Calu3 (cell line): ENCODE measurements at places on chromosomes 16 and 17. TPM values are rescaled to one million over a fixed set of nuclear protein-coding genes. Genes with fewer than 3 reads are reported as not detected.

GRCh38 chr16:19137201-19138128, 23.7 kb downstream of the ITPRIPL2 start:
- no peaks in the 10 kb centered on the region for H3K36me3 ChIP-seq
- DNase-seq: no peak
- no peaks in the 10 kb centered on the region for H3K27me3 ChIP-seq
- peaks cover 55% of the 10 kb centered on the region for H3K4me1 ChIP-seq

DNA sequence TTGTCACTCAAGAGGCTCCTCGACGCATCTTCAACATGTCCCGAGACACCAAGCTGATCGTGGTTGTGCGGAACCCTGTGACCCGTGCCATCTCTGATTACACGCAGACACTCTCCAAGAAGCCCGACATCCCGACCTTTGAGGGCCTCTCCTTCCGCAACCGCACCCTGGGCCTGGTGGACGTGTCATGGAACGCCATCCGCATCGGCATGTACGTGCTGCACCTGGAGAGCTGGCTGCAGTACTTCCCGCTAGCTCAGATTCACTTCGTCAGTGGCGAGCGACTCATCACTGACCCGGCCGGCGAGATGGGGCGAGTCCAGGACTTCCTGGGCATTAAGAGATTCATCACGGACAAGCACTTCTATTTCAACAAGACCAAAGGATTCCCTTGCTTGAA, 101.0 kb downstream of the HS3ST2 start:
- DNase-seq: no peak
- no peaks in the 10 kb centered on the region for H3K4me1 ChIP-seq
- peaks cover 63% of the 10 kb centered on the region for H3K27me3 ChIP-seq
- H3K27ac ChIP-seq: no peak overlapping the region

SYCE1L gene
- 2.0 and 6.2 TPM in 2 replicates for total RNA-seq

GRCh38 chr17:49483599-49484509, 11.2 kb upstream of the NGFR start:
- no peak overlapping the region for H3K27ac ChIP-seq
- no peak overlapping the region for H3K4me3 ChIP-seq
- H3K4me1 ChIP-seq: no peaks in the 10 kb centered on the region

KRT31 gene
- not detected in 2 replicates for total RNA-seq

GRCh38 chr17:82076785-82077591, 11.4 kb upstream of the DUS1L start:
- DNase-seq: no peak
- no peak overlapping the region for H3K4me3 ChIP-seq
- H3K4me1 ChIP-seq: no peaks in the 10 kb centered on the region
- H3K36me3 ChIP-seq: peaks cover 64% of the 10 kb centered on the region

PKMYT1 gene
- 91.2 and 107 TPM in 2 replicates for total RNA-seq

GPRC5C gene
- total RNA-seq: 37.3 and 48.7 TPM in 2 replicates

CDH3 gene
- 31.4 and 41.7 TPM in 2 replicates for total RNA-seq

ATF7IP2 gene
- total RNA-seq: 23.9 and 29.7 TPM in 2 replicates

GRCh38 chr17:66290101-66290722, 12.2 kb upstream of the PRKCA start:
- peaks cover 9% of the 10 kb centered on the region for H3K4me1 ChIP-seq
- no peak for DNase-seq
- H3K27ac ChIP-seq: no peak overlapping the region
- H3K4me3 ChIP-seq: no peak overlapping the region
- no peaks in the 10 kb centered on the region for H3K27me3 ChIP-seq

DNA sequence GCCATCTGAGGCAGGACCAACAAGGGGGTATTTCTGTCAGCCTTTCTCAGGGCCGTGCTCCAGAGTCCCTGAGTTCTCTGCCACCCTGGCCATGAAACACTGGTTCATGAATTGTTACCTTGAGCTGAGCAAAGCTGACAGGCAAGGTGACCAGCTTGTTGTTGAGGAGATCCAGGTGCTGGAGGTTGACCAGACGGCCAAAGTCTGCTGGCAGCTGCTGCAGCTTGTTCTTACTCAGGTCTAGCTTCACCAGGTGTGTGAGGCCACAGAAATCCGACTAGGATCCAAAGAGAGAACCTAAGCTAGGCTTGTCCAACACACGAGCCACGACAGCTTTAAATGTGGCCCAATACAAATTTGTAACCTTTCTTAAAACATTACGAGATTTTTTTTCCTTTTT, 4.7 kb downstream of the LRRC59 start:
- no peak for DNase-seq
- H3K27ac ChIP-seq: no peak overlapping the region
- no peak overlapping the region for H3K4me3 ChIP-seq
- H3K4me1 ChIP-seq: peaks cover 41% of the 10 kb centered on the region
- peaks cover 95% of the 10 kb centered on the region for H3K36me3 ChIP-seq

ITGB4 gene
- total RNA-seq: 253 and 301 TPM in 2 replicates

- H3K36me3 ChIP-seq: peaks cover 10% of the 10 kb centered on the region
- no peaks in the 10 kb centered on the region for H3K27me3 ChIP-seq
- peak; percentile 17 for DNase-seq
- no peak overlapping the region for H3K27ac ChIP-seq
- no peaks in the 10 kb centered on the region for H3K4me1 ChIP-seq
Measured at GRCh38 chr17:7883781-7884386, 4.7 kb upstream of the CHD3 start.

DNA sequence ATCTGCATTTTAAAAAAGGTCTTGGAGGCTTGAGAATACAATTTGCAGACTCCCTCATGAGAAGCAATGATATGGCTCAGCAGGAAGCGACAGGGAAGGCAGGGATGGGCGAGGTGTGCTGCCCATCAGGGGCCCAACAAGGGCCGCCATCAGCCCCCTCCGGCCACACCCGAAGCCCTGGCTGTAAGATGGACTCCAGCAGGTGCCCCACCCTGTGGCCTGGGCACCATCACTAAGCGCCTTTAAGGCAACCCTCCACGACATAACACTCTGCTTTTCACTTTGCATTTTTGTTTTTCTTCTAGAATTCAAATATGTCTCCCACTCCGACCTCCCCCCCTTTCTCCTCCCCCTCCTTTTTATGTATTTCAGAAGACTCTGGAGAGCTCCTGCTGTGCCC, 52.2 kb upstream of the RCVRN start:
- H3K4me3 ChIP-seq: no peak overlapping the region
- peaks cover 58% of the 10 kb centered on the region for H3K27me3 ChIP-seq
- H3K27ac ChIP-seq: no peak overlapping the region
- no peaks in the 10 kb centered on the region for H3K36me3 ChIP-seq

- H3K27me3 ChIP-seq: peaks cover 78% of the 10 kb centered on the region
- peaks cover 9% of the 10 kb centered on the region for H3K4me1 ChIP-seq
- peak overlapping the region; percentile 34 for H3K4me3 ChIP-seq
- H3K36me3 ChIP-seq: peaks cover 6% of the 10 kb centered on the region
- peak; percentile 69 for DNase-seq
Measured at GRCh38 chr17:51372345-51373004, 112.1 kb downstream of the UTP18 start.

DNA sequence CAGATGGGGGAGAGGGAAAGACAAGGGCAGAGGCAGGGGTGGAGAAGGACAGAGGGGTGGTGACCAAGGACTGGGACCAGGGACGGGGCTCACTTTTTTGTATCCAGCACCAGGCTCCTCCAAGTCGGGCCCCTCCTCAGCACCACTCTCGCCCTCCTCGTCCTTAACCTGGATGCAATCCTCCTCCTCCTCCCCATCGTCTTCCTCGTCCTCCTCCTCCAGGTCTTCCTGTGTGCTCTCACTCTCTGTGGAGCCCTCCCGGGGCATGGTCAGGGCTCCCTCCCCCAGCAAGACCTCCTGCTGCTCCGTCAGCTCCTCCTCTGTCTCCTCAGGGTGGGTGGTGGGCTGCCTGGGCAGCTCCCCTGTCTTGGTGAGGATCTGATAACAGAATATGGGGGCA, 16.8 kb downstream of the G6PC3 start:
- H3K36me3 ChIP-seq: peaks cover 29% of the 10 kb centered on the region
- no peaks in the 10 kb centered on the region for H3K27me3 ChIP-seq
- peaks cover 13% of the 10 kb centered on the region for H3K4me1 ChIP-seq
- DNase-seq: no peak
- H3K27ac ChIP-seq: no peak overlapping the region

ACSM2B gene
- total RNA-seq: not detected in 2 replicates

DNA sequence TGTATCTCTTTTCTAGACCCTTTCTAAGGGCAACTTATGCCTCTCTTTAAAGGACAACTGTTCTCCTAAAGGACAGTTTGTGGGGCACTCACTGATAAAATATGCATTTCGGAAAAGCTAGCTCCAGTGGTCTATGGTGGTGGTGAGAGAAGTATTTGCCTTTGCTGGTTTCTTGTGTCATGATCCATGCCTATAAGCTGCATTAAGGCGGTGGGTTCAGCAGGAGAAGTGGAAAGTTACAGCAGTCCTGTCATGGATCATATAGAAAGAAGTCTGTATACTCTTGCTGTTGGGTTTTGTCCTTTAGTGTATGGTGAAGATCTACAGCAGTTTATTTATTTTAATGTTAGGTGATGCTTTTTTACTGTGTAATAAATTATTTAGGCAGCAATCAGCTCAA, 563.9 kb upstream of the PSMD7 start:
- peaks cover 14% of the 10 kb centered on the region for H3K4me1 ChIP-seq
- H3K27me3 ChIP-seq: peaks cover 20% of the 10 kb centered on the region
- no peak overlapping the region for H3K4me3 ChIP-seq
- H3K27ac ChIP-seq: no peak overlapping the region
- DNase-seq: no peak

- no peak overlapping the region for H3K27ac ChIP-seq
- DNase-seq: no peak
- H3K4me3 ChIP-seq: no peak overlapping the region
- H3K4me1 ChIP-seq: no peaks in the 10 kb centered on the region
Measured at GRCh38 chr16:77897831-77898605, 109.7 kb downstream of the VAT1L start.

SEPTIN12 gene
- total RNA-seq: not detected in 2 replicates

DNA sequence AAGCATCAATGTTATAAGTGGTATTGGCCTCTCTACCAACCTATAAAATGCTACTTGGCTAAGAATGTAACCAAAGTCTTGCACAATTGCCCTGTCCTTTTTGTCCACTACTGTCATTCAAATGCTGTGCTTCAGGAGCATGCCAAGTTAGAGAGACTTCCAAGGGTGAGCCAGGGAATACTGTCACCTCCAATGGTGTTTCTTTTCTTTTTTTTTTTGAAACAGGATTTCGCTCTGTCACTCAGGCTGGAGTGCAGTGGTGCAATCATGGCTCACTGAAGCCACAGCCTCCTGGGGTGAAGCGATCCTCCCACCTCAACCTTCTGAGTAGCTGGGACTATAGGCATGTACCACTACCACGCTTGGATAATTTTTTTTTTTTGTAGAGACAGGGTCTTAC, 43.7 kb upstream of the ERN1 start:
- no peaks in the 10 kb centered on the region for H3K27me3 ChIP-seq
- no peaks in the 10 kb centered on the region for H3K4me1 ChIP-seq
- no peaks in the 10 kb centered on the region for H3K36me3 ChIP-seq
- no peak overlapping the region for H3K27ac ChIP-seq
- H3K4me3 ChIP-seq: no peak overlapping the region

DNA sequence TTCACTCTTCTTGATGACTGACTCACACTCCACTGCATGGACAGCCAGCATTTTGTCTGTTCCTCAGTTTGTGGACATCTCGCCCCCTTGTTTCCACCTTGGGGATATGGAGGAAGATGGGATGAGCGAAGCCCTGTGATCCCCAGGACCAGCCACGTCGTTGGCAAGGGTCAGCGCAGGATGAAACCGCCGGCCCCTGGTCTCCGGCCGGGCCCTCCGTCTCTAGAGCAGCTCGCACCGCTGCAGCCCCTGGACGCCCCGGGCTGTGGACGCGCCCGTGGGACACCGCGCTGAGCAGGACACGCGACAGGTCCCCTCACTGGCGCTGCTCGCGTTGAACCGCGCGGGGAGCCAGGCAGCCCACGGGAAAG, 604 bp upstream of the ZC3H18 start:
- peaks cover 33% of the 10 kb centered on the region for H3K4me1 ChIP-seq
- H3K27ac ChIP-seq: peak overlapping the region; percentile 77
- peaks cover 51% of the 10 kb centered on the region for H3K36me3 ChIP-seq
- peak; percentile 13 for DNase-seq

- H3K27me3 ChIP-seq: no peaks in the 10 kb centered on the region
- H3K36me3 ChIP-seq: peaks cover 64% of the 10 kb centered on the region
- H3K4me1 ChIP-seq: peaks cover 30% of the 10 kb centered on the region
- peak; percentile 89 for DNase-seq
- H3K27ac ChIP-seq: peak overlapping the region; percentile 67
Measured at GRCh38 chr16:90044111-90044551, 24.9 kb upstream of the DBNDD1 start.

TVP23A gene
- 0.21 TPM in 1 of 2 replicates, not detected in the other for total RNA-seq

- H3K4me1 ChIP-seq: peaks cover 29% of the 10 kb centered on the region
- H3K4me3 ChIP-seq: no peak overlapping the region
- H3K27me3 ChIP-seq: no peaks in the 10 kb centered on the region
Measured at GRCh38 chr17:67637901-67638641, 79.7 kb upstream of the NOL11 start.

DNA sequence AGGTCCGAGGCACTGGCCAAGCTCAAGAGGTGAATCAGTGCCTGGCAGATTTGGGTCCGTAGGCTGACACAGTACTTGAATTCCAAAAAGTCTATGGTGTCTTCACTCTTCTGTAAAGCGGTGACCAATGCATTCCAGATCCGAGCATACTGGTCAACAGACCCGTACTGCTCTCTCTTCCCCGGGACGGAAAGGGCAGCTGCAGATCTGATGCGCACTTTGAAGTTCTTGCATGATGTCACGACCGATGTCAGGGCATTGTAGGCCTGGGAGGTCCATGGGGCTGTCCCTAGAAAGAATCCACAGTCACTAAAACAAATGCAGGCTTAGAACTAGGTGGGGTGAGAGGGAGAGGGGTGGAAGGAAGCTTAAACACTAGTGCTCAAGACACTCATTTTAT, 34.9 kb downstream of the HEATR6 start:
- no peak for DNase-seq
- no peaks in the 10 kb centered on the region for H3K27me3 ChIP-seq
- H3K4me3 ChIP-seq: no peak overlapping the region
- H3K36me3 ChIP-seq: no peaks in the 10 kb centered on the region

GRCh38 chr17:28391401-28391800, 14.6 kb downstream of the SLC46A1 start:
- DNase-seq: no peak
- H3K4me3 ChIP-seq: no peak overlapping the region
- H3K27me3 ChIP-seq: no peaks in the 10 kb centered on the region
- H3K4me1 ChIP-seq: no peaks in the 10 kb centered on the region
- no peak overlapping the region for H3K27ac ChIP-seq
- no peaks in the 10 kb centered on the region for H3K36me3 ChIP-seq

NLRP1 gene
- 0.57 and 1.2 TPM in 2 replicates for total RNA-seq

- no peaks in the 10 kb centered on the region for H3K4me1 ChIP-seq
- no peaks in the 10 kb centered on the region for H3K36me3 ChIP-seq
- H3K27me3 ChIP-seq: no peaks in the 10 kb centered on the region
- no peak overlapping the region for H3K4me3 ChIP-seq
Measured at GRCh38 chr17:69654981-69655855, 240.7 kb downstream of the MAP2K6 start.
